ENCODE measurements at places on chromosomes 2 and 18.

GRCh38 chr2:148515120-148515519, 129.4 kb upstream of the EPC2 start:
- no peak for DNase-seq

DNA sequence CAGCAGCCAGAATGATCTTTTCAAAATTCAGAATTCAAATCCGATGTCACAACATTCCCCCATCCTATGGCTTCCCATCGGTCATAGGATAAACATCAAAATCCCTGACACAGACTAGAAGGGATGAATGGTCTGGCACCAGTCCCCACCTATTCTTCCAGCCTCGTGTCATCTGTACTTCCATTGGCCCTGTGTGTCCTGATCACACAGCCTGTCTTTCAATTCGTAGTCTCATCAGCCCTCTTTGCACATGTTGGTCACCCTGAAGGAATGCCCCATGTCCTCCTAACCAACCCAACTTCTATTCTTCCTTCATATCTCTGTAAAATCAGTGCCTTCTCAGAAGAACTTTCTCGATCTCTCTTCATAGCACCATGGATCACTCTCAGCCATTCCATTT, 157.2 kb downstream of the NEB start:
- no peak for DNase-seq

- DNase-seq, result no peak
Observed at GRCh38 chr2:190182071-190182524, 119.6 kb upstream of the MSTN start.

GRCh38 chr2:46303822-46304221, 6.6 kb downstream of the EPAS1 start:
- DNase-seq, result no peak

- DNase-seq, result no peak
Observed at GRCh38 chr2:45554742-45555140, 56.3 kb downstream of the SRBD1 start.

DNA sequence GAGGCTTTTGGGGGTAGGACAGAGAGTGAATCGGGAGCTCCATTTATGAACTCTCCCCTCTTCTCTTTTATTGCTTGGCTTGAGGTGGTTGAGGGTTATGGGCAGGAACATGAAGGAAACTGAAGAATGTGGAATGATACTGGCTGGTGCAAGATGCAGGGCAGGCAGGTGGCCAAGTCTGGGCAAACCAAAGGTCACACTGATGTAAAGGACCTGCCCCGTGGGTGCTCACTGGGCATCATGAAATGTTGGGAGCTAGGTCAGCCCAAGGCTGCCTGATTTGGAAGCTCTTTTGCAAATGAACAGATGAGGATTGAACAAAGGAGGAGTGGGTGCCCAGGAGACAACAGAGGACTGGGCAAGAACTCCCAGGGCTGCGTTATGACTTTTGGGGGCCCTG, 328.9 kb downstream of the CLIP4 start:
- DNase-seq, result no peak

GRCh38 chr2:195594248-195594647, 62.8 kb upstream of the SLC39A10 start:
- no peak for DNase-seq

- DNase-seq, result no peak
Observed at GRCh38 chr18:12394428-12394827, 13.3 kb upstream of the PRELID3A start.

DNA sequence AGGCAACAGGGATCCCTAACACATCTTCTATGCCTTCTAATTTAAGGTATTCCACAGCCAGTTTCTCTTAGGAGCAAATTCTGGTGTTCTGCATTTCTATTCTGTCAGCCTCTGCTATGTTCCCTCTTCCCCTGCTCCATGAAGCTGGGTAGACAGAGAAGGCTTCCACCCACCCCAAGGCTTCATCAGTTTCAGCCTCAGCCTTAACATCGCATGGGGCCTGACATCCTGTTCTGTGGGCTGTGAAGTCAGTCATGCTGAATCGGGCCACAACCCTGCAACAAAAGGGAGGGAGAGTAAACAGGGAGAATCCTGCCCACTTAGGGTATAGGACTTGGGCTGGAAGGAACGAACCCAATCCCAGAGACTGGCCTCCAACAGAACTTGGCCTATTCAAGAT, 70.6 kb upstream of the PPM1B start:
- no peak for DNase-seq

GRCh38 chr2:241151934-241152660, 1.8 kb downstream of the PPP1R7 start:
- DNase-seq, result no peak

- DNase-seq, result no peak
Observed at GRCh38 chr2:40471866-40472265, 20.0 kb upstream of the SLC8A1 start.

Measured in cortex of kidney (tissue), 1 donor.